ENCODE measurements at places on chromosomes 12 and 14.

GRCh38 chr14:55025948-55026347 is 951 bp downstream of the WDHD1 start:
- no peak for DNase-seq

DNA sequence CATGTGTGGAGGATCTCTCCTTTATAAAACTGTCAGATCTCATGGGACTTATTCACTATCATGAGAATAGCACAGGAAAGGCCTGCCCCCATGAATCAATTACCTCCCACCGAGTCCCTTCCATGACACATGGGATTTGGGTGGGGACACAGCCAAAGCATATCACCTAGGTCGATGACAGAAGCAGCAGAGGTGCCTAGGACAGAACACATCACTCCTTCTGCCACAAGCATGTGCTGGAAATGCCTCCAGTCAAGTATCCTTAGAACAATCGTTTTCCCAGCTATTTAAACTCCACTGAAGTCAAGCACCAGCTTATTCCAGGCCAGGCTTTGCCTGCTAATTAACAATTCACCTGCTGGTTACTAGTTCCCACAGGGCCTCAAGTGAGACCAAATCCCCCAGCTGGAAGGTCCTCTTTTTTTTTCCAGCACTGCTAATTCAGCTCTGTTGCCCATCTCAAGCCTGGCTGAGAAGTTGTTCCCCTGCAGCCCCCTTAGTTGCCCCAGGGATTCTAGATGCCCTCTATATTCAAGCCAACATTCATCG is 212.3 kb upstream of the NUDT4 start:
- no peak for DNase-seq

- DNase-seq: no peak
Measured at GRCh38 chr12:41424651-41425050, 236.5 kb downstream of the PDZRN4 start.

DNA sequence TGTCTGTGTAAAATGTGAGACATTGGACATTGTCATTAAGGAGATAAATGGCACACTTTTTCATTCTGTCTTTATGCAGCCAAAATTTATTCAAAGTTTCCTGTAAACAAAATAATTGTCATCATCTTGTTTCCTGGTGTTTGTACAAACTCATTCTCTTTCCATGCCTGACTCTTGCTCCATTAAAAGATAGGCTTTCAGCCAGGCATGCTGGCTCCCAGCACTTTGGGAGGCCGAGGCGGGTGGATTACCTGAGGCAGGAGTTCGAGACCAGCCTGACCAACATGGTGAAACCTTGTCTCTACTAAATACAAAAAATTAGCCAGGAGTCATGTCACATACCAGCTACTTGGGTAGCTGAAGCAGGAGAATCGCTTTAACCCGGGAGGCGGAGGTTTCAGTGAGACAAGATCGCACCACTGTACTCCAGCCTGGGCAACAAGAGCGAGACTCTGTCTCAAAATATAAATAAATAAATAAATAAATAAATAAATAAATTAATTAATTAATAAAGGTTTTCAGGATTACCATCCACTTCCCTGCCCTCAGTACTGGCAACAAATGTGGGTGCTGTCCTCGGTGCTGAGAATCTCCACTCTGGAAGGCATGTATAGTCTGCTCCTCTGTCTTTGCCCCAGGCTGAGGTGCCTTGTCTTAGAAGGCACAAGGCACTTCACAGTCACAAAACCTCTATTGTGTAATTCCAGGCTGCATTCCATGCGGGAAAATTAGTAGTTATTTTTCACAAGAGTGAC is 83.2 kb downstream of the PAH start:
- no peak for DNase-seq

DNA sequence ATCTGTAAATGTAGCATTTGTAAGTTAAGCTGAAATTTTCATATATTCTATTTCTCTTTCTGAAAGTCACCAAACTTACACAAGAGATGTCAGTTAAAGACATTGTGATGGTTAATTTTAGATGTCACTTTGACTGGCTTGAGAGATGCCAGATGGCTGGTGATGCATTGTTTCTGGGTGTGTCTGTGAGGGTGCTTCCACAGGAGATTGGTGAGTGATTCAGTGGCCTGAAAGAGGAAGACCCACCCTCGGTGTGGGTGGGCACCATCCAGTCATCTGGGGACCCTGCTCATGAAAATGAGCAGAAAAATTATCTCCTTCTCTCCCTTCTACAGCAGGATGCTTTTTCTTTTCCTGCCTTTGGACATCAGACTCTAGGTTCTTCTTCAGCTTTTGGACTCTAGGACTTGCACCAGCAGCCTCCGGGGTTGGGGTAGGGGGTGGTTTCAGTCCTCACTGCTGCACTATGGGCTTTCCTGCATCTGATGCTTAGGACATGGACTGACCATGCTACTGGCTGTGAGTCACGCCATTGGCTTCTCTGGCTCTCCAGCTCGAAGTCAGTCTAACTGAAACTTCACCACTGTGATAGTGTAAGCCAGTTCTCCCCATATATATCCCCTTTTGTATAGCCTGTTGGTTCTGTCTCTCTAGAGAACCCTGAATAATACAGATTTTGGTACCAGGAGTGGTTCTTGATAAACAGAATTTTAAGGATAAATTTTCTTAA is 20.9 kb downstream of the PDE6H start:
- DNase-seq: no peak

DNA sequence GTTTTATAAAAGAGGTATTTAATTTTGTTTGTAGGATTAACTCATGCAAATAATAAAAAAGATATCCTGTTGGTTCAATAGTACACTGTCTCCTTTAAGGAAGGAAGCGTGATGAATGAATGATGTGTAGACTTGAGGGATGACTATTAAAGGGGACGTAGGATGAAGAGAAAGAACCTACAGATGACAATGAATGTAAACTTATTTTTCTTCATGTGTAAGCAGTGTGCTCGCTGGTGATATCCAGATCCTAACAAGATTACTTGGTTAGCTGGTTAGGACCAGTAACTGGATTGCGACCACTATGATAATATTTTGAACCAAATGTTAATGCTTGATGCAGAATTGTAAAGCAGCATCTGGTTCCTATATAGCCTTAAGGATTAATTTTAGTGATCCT is 2.6 kb downstream of the ARF6 start:
- DNase-seq: no peak

DNA sequence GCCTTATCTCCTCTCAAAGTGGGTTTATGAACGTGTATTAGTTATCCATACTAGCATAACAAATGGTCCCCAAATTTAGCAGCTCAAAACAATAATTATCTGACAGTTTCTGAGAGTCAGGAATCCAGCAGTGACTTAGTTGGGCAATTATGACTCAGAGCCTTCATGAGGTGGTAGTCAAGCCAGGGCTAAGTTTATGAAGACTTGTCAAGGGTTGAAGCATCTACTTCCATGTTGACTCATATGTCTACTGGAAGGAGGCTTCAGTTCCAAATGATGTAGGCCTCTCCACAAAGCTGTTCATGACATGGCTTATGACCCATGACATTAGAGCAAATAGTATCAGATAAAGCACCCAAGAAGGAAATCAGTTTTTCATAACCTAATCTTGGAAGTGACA is 73.2 kb downstream of the IPO8 start:
- peak; percentile 0 for DNase-seq

DNA sequence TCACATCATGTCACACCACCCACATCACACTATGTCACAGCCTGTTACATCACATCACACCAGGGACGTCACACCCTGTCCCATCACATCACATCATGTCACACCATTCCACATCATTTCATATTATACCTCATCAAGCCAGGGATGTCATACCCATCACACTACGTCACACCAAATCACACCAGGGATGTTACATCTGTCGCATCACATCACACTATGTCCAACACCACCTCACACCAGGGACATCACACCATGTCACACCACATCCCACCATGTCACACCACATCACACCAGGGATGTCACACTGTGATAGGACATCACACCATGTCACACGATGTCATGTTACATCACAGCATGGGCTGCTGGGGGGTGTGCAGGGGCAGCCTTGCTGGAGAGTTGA is 110.6 kb downstream of the TMEM121 start:
- no peak for DNase-seq
